ENCODE measurements at places on chromosomes 1 and 21. TPM values are rescaled to one million over a fixed set of nuclear protein-coding genes. Genes with fewer than 3 reads are reported as not detected.

Gene PODN
- 0.24 TPM for total RNA-seq

DNA sequence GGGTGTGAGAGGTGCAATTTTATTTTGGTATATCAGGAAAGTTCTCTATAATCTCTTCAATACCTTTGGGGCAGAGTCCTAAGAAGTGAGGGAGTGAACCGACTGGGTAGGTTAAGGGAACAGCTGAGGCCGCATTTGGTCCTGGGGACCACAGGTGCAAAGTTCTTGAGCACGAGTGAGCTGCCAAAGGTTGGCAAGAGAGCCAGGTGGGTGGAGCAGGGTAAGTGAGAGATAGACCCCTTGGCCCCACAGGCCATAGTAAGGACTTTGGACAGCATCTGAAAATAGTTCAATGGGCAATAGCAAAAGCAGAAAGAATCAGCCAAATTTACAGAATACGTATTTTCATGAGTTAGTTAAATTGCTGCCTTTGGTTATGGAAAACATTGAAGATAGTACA is 11.0 kb upstream of the NID1 start:
- DNase-seq: no peak

GRCh38 chr1:7948960-7949359 is 8.3 kb upstream of the TNFRSF9 start:
- DNase-seq: no peak

DNA sequence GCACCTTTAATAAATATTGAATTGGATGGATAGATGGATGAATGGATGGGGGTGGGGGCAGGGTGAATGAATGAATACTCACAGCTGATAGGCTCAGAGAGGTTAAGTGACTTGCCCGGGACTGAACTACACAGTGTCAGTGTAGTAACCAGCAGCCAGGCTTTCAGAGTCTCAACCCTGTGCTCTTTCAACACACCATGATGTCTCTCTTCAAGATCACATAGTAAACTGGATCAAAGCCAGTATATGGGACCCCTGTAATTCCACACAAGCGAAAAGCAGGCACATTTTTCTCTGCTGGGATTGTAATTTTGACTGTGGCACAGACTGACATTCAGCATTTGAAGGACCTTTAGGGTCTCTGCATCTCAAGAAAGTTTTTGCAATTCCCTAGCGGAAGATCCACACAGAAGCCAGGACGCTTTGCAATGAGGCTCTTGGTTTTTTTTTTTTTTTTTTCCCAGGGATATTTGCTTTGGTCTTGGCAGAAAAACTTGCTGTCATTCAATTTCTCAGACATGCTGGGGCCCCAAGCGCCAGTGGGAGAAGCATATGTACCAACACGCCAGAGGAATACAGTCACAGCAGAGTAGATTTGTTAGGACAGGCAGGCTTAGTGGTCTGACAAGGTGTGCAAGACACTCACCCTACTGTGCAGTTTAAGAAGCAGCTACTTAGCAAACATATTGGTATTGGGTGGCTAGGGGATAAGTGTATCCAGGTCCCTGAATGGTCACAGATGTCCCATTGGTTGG is 213.1 kb upstream of the CAMK1G start:
- no peak for DNase-seq

GRCh38 chr21:14748662-14749061 is 202.5 kb upstream of the SAMSN1 start:
- no peak for DNase-seq

DNA sequence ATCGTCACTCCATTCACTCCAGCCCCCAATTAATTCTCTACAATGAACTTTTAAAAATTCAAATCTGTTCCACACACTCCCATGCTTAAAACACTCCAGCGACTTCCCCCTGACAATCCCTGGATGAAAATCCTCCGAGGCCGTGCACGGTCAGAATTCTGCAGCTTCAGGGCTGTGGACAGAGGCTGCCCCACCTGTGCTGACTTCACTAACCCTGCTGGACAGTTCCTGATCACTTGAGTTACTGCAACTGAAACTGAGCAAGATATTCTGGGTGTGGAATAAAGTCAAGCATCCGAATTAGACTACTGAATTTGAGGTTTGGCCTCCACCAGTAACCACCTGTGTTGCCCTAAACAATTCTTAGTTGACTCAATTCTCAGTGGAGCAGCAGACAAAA is 1.0 kb upstream of the JAK1 start:
- DNase-seq: no peak

DNA sequence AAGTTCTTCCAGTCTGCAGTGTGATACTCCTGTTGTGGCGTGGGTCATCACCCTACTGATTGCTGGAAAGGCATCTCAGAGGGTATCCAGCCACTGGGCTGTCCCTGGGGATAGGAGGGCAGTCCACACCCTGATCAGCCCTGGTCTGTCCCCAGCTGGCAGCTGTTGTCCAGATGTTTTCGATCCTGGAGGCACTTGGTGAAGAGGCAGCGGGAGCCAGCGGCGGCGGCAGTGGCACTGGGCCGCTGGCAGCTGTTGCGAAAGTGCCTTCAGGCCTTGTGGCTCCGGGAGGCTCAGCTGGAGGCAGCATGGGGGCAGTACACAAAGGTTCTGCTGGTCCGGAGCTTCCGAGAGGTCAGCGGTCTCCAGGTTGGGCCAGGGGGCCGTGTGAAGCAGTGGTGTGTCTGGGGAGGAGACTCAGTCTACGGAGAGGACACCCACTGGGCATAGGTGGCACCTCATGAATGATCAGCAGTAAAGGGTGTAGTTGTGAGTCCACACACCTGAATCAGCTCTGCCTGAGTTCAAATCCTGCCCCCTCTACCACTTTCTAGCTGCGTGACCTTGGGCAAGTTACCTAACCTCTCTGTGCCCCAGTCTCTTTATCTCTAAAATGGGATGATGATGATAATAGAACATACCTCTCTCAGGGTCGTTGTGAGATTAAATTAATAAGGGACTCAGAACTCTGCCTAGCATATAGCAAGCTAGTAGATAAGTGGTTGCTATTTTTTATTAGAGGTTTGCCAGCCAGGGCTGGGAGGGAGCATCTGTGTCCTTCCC is 6.1 kb downstream of the C1orf167 start:
- DNase-seq: no peak

All from glomerular endothelial cell (primary cell).